Stimulated activated CD8-positive, alpha-beta memory T cell treated with anti-CD3 and anti-CD28 coated beads, Interleukin-4, amount 100 ng/mL, for 1 hour (primary cell): ENCODE measurements at places on chromosomes 4 and X.

GRCh38 chr4:123786163-123786915 lies 389.7 kb downstream of the SPRY1 start:
- no peak for DNase-seq

GRCh38 chrX:10619425-10620046 lies 849 bp downstream of the MID1 start:
- no peak for DNase-seq

DNA sequence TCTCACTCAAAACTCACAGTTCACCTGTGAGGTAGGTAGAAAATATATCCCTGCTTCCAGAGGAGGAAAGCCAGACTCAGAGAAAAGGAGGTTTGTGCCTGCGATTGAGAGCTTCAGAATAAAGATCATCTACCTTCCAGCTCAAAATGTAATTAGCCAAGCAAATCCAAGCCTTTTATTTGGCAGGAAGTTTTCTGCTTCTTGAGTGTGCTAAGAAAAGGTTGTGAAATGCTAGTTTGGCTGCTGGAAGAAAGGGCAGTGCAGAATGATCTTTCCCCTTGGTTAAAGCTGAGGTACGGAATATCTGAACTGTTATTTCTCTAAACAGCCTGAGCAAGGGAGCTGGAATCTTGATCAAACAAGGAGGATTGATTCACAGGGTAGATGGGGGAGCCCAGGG lies 59.7 kb upstream of the VCX3B start:
- no peak for DNase-seq

DNA sequence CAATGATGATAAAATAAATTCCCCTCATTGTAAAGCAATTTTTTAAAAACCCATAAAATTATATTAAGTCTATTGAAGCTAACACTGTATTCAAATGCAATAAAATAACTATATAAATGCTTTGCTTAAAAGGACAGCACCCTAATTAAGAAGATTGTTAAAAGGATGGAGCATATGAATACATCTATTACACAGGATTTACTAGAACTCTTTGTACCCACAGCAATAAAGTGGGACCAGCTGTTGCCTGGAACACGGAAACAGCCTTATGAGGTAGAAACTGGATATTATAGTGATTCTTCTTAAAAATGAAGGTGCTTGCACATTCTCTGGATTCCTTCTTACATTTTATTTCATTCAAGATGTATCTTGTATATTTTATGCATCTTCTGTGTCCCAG lies 298.7 kb upstream of the KLF3 start:
- no peak for DNase-seq

- DNase-seq, result no peak
Measured at GRCh38 chr4:151532001-151532708, 123.2 kb downstream of the FHIP1A start.

GRCh38 chr4:9921326-9921725 lies 100.0 kb downstream of the SLC2A9 start:
- DNase-seq, result no peak

- DNase-seq, result no peak
Measured at GRCh38 chrX:104707572-104707971, 141.6 kb downstream of the IL1RAPL2 start.

DNA sequence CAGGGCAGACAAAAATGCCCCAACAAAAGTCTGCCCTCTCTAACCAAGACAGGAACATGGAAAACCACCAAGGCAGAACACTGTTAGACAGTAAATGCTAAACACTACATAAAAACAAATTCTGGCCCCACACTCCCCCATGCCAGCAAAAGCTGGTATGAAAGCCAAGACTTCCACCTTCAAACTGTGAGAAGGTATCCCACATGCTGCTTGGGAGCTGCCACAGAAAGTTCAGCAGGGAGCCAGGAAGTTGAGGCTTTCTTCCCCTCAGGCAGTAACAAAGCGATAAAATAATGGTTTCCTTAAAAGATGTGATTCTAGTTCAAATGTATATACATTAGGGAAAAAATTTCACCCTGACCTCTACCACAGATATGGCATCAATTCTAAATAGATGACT lies 770.4 kb upstream of the NDST4 start:
- DNase-seq, result no peak

DNA sequence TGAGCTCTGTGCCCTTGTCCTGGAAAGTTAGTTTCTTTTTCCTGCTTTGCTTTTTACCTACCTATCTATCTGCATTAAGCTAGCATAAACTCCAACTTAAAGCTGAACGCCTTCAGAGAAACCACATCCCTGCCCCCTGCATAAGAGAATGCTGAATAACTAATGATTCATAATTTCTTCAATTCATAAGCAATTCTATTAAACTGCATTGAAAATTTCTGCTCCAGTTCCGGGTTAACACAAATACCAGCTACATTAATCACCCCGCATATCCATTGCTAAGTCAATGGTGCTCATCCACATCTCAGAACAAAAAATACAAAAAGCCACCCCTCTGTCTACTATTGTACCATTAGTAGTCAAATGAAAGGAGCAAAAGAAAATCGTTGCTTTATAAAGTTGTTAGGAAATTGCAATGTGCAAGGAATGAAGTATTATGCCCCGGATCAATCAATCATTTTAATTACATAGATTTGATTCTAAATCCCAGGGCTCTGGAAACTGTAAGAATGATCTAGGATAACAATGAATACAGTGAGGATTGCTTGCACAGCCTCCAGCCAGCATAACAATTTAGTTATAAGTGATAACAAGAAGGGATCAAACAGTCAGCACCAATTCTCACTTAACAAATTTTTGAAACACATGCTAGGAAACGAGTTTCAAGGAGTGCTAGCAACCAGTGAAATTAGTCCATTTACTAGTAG lies 106.8 kb downstream of the ELOVL6 start:
- no peak for DNase-seq

DNA sequence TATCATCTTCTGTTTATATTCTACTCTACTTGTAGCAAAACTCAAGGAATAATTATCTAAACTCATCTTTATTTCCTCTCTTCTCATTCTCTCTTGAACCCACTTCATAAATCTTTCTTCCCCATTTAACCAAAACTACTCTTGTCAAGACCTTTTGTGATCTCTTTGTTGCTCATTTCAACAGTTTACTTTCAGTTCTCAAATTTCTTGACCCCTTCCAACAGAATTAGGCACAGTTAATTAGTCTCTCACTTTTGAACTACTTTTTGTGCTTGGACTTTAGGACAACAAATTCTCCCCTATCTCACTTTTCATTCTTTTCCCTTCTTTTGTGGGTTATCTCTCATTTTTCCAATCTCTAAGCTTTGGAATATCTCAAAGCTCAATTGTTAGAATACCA lies 27.4 kb upstream of the CAMK2D start:
- DNase-seq, result no peak

GRCh38 chr4:41384992-41385391 lies 128.3 kb downstream of the UCHL1 start:
- no peak for DNase-seq

DNA sequence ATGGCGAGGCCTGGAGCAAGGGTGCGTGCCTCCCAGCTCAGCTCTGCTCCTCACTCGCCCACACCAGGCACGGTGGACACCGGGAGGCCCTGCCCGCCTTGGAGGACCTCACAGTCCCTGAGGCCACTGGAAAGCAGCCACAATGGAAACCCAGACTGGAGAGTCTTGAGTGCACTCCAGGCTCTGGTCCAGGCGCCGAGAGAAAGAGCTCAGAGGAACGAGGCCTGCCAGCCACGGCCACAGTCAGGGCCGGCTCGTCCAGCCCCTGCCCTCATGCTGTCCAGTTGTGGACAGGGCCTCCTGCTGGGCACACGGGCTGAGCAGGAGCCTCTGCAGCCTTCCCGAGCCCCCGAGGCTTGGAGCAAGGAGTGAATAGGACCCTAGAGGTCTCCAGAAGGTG lies 53.3 kb upstream of the GRPEL1 start:
- DNase-seq, result no peak

GRCh38 chrX:135536877-135537276 lies 16.4 kb downstream of the INTS6L start:
- no peak for DNase-seq

DNA sequence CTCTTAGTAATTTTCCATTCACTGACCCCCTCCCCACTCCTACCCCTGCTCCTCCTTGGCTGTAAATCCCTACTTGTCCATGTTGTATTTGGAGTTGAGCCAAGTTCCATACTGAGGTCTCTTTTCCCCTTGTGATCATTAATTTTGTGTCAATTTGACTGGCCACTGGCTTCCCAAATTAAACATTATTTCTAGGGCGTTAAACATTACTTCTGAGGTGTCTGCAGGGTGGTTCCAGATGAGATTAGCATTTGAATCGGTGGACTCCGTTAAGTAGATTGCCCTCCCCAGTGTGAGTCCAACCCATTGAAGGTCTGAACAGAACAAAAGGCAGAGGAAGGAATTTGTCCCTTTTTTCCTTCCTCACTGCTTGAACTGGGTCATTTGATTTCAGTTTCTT lies 25.7 kb downstream of the SLC39A8 start:
- no peak for DNase-seq

- DNase-seq, result no peak
Measured at GRCh38 chr4:129248621-129249020, 152.7 kb downstream of the C4orf33 start.

DNA sequence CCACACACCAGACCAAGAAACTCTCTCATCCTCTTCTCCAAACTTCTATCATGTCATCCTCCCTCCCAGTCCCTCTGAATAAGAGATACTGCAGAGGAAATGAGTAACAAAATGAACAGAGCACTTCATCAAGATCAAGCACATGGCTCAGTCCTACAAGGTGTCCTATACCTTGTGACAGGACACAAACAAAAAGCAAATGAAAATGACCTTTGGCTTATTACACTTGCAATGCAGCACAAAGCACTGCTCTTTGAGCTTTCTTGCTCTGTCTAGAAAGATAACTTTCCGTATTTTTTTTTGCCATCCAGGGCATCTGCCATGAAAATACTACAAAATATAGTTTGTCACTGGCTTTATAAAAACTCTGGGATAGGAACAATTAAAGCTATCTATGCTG lies 402.7 kb downstream of the HNRNPD start:
- DNase-seq, result no peak

GRCh38 chr4:42411803-42412202 lies 14.5 kb downstream of the SHISA3 start:
- DNase-seq, result no peak

DNA sequence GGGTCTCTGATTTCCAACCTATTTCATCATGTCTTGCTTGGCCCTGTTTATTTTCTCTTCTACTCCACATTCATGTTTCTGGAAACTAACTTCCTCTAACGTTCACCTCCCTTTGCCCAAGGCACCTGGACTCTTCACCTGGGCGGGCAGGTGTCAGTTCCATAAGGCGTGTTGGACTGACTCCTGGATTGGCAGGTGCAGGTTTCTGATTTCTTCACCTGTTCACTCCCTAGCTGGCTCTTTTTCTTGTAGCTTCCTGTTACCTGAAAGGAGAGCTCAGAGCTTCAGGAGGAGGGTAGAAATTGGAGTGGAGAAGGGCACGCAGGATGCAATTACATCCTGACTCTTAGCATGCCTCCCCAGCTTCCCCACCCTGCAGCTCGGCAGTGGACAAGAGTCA lies 350.8 kb upstream of the KLF3 start:
- DNase-seq, result no peak

DNA sequence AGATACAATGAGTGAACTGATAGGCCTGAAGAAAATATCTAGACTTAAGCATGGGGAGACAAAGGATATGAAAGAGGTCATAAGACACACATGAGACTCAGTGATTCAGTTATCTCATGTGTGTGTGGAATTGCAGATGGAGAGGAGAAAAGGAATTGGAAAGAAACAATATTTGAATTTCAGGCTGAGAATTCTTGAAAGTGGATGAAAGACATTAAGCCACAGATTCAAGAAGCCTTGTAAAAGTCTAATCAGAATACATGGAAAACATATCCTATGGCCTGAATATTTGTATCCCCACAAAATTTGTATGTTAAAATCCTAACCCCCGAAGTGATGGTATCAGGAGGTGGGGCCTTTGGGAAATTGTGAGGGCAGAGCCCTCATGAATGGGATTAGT lies 28.3 kb downstream of the NSUN7 start:
- DNase-seq, result no peak

DNA sequence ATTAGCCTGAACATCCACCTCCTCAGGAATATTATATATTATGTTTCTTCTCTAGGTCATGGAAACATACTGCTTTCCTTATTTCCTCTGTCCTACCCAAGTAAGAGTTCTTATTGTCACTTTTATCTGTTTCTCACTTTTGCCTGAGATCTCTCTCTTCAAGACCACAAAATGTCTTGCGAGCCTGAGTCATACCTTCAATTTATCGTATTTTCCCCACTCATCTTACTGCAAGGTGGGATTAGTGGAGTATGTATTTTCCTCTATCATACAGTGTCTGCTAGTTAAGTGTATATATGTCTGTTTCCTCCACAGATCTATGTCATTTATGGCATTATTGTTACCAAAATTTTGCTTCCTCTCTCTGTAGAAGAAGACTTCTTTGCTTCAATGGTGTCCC lies 124.5 kb downstream of the EIF4E start:
- DNase-seq, result no peak

DNA sequence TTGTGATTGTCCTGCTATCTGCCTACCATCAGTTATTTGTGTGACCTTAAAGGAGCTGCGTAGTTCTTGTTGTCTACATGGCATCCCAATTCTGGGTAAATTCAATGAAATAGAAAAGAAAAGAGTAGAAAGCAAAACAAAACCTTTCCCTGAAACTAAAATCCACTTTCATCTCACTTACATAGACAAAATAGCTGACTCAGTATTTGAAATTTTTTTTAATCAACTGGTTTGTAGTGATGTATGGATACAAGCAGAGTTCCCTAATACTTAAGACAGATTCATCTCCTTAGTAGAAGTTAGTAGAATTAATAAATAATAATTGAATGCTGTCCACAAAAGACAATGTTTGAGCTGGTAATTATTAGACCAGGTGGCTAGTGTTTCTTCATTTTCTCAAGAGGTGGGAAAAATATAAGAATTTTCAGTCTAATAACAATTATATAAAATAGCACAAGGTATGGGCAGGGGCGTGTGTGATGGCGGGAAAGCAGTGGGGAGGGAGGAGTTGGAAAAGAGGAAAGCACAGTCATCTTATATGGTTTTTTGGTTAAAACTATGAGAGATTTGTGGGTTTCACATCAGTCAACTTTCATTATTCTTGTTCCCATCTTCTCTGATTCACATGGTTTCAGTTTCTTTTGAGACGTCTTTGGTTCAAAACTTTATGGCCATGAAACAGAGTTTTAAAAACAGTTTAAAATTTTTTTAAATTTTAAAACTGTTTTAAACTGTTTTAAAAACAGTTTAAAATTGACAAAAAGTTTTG lies 275.2 kb downstream of the SPRY1 start:
- DNase-seq, result no peak

- DNase-seq, result no peak
Measured at GRCh38 chr4:140427106-140427918, at the start of gene CLGN. TSS of gene CLGN (minus strand) at chr4:140427648. CDS start at chr4:140413078, 14,570 bp downstream.

GRCh38 chr4:83489711-83490326 lies 4.9 kb upstream of the ABRAXAS1 start:
- DNase-seq, result no peak

DNA sequence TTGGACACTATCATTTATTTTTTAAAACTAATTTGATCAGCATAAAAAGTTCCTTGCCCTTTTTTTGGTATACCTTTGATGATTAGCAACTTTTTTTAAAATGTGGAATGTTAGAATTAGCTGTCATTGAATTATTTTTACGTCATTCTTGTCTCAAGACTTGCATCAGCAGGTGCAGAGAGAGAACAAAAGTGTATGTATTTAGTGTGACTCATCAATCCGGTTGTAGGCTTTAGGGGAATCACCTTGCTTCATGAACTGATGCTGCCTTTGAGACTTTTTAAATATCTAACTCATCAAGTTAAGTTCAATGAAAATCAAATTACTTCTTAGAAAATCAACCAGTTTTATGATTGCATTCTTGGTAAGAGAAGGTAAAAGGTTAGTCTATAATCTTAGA lies 125.1 kb downstream of the ARX start:
- DNase-seq, result no peak

GRCh38 chrX:6223516-6223915 lies 5.2 kb downstream of the NLGN4X start:
- DNase-seq, result no peak
